ENCODE measurements at places on chromosomes 3 and 15. TPM values are rescaled to one million over a fixed set of nuclear protein-coding genes. Genes with fewer than 3 reads are reported as not detected.

DNA sequence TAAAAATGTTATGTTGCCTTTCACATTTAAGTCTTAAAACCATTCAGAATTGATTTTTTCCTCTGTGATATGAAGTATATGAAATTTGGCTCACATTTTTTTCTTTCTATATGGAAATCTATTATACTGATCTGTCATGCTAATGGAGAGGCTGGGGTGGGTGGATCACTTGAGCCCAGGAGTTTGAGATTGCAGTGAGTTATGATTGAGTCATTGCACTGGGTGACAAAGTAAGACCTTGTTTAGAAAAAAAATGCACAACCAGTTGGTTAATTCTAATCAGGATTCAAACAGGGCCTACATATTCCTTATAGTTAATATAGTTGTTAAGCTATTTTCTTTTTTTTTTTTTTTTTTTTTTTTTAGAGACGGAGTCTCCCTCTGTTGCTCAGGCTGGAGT lies 230.5 kb downstream of the MFSD1 start:
- no peak for DNase-seq

- no peak for DNase-seq
Measured at GRCh38 chr3:73874606-73875369, 250.0 kb upstream of the PDZRN3 start.

DNA sequence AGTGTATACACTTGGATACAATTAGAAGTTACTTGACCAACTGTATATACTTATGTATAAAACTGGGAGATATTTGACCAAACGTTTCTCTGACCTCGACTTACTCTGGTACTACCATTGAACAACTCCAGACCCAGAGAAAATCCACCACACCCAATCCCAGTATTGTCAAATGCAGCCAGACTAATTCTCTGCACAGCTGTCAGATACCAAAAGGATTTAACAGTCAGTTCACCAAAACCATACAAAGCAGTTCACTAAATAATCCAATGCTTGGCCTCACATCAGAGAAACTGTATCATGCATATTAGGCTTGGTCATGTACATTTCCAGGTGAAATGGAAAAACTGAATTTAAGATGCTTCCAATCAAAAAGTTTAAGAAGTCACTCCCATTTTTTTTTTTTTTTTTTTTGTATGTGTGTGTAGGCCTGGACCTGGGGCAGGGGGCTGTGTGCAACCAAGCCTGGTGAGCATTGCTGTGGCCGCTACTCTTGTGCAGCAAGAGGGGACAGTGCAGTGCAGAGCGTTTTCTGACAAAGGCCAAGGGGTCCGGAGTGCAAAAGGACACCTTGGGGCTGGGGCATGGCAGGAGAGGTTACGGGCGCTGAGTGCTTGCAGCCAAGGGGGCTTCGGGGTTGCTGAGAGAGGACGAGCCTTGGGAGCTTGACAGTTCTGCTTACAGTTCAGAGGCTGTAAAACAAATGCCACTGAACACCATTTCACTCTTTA lies 1.4 kb downstream of the TOMM70 start:
- no peak for DNase-seq

DNA sequence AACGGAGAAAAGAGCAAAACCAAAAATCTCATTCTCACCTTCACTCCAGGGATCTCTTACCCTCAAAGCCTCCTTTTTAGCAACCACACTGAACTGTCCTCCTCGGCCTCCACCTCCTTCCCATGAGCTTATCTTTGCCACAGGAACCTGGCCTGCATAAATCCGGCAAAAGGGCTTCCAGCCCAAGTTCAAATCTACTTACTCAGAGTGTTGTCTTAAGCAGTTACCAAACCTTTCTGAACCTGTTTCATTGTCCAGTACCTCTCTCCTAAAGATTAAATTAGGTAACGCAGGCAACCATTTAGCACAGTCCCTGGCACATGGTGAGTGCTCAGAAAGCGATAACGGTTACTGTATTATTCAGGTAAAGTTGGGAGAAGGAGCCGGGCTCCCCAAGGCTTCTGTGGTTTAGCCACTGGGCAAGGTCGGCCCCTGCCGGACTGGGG lies 777 bp downstream of the CIB1 start:
- no peak for DNase-seq

GRCh38 chr15:58249646-58250312 lies 111.6 kb downstream of the AQP9 start:
- DNase-seq = no peak

DNA sequence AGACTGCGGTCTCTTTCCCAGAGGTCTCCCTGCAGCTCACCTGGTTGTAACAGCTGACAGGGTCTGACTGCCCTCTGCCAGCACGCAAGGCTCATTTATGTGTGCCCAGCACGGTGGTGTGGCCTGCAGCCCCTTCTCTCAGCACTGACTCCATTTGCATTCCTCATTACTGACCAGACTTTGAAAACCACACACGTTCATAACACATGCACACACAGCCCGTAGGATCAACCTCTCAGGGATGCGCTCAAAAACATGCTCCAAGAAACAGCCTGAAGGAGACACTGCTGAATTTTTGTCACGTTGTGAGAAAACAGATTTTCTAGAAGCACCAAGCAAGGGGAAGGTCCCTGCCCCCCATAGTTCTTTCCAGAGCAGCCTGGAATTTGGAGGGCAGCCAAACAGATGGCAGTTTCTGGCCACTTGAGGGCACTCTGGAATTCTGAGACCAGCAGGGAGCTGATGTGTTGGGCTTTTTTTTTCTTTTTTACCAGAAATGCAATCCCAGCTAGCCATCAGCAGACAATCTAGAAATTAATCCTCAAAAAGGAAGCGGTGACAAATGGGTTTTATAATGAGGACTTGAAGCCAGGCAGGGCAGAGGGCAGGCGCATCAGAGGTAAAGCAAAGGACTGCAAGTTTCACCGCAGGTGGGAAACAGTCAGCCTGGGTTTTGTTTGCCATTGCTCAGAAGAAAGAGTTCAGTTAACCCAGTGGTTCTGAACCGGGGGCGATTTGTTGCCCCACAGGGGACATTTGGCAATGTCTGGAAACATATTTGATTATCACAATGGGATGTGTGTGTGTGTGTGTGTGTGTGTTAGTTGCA lies 170.5 kb upstream of the PROK2 start:
- DNase-seq = no peak

DNA sequence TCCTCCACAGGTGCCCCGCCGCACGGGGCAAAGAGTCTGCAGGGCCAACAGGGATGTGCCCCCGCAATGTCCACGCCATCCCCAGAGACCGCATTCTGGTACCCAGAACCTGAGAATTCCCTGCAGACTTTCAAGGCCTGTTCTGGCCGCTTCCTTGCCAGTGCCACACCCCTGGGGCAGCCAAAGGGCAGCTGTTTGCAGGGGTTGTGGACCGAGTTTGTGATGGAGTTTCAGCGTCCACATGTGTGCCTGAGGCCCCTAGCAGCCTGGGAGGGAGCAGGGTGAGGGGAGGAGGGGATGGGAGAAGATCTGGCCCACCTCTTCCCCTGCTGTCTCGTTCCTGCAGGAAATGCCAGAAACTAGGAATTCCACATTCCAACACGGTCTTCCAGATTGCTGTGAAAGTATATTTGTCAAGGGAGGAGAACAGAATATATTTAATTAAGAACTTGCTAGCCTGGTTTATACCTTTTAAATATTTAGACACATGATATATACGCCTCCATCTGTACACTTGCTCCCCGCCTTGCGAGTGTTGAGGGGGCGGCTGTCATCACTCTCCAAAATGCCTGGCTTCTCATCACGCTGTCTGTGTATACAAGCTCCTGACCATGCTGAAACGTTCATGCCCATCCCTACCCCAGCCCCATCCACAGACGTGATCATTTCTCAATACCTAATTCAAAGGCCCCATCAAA lies 31.1 kb upstream of the RASA2 start:
- no peak for DNase-seq

GRCh38 chr3:17602126-17602525 lies 140.3 kb downstream of the TBC1D5 start:
- DNase-seq = no peak

DNA sequence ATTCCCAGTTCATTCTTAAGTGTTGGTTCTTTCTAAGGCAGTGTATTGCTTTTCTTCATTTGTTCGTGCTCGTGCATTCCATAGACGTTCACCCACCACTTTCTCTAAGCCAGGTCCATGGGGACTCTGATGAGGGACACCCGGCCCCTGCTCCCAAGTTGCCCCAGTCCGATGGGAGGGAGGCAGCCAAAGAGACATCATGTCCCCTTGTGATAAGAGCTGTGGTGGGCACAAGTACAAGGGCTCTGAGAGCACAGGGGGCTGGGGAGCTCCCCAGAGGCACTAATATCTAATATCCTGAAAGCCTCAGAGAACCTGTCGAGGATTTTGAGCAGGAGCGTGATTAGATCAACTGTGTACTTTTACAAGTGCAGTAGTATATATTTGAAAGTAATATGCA lies 6.3 kb downstream of the SPSB4 start:
- DNase-seq = no peak

GRCh38 chr3:129855832-129856419 lies 37.6 kb downstream of the TMCC1 start:
- DNase-seq = no peak

GRCh38 chr15:41899854-41900442 lies 6.1 kb upstream of the SPTBN5 start:
- DNase-seq = no peak

Gene VPS18
- 22.8 TPM for total RNA-seq

Gene KIF9
- 8.2 TPM for total RNA-seq

DNA sequence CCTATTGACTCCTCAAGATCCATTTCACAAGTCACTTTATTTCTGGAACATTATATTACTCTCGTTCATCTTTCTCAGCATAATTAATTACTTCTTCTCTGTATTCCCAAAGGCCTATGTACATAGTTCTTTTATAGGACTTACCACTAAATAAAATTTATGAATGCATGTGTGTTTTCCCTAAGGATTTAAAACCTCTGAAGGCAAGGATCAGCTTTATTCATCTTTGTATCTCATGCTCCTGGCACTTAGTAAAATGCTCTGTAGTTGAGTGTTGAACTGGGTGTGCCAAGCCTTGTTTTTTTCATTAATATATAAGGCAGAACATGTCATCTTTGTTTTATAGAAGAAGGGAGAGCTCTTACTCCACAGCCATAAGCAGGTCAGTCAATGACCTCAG lies 194.1 kb upstream of the ZPLD1 start:
- DNase-seq = no peak

GRCh38 chr15:77569729-77570125 lies 63.0 kb downstream of the LINGO1 start:
- no peak for DNase-seq

Gene CILP
- total RNA-seq = 0.08 TPM

- no peak for DNase-seq
Measured at GRCh38 chr3:32240159-32240545, 1.7 kb downstream of the CMTM8 start.

Gene RLBP1
- 0.48 TPM for total RNA-seq

- no peak for DNase-seq
Measured at GRCh38 chr3:44659434-44659833, 10.9 kb downstream of the ZNF35 start.

- peak; percentile 34 for DNase-seq
Measured at GRCh38 chr15:79051941-79052731, 38.4 kb downstream of the RASGRF1 start.

Gene NPAP1
- not detected for total RNA-seq

Gene MUC4
- total RNA-seq = 0.19 TPM

DNA sequence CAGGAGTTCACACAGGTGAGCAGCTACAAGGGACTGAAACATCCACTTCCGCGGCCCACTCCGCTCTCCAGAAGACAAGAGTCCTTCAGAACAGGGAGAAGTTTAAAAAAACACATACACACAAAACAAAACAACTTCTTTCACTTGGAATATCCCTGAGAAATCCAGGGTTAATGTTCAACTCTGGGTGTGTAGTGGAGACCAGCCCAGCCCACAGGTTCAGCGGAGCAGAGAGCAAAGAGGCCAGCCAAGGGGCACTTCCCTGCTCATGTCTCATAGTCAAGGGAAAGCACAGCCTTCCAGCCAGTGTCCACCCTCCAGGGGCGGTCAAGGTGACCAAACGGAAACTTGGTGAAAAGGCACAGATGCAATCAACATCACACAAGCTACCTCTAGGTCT lies 41.6 kb downstream of the WNT5A start:
- DNase-seq = no peak

GRCh38 chr3:128297401-128298138 lies 144.3 kb downstream of the EEFSEC start:
- DNase-seq = no peak

DNA sequence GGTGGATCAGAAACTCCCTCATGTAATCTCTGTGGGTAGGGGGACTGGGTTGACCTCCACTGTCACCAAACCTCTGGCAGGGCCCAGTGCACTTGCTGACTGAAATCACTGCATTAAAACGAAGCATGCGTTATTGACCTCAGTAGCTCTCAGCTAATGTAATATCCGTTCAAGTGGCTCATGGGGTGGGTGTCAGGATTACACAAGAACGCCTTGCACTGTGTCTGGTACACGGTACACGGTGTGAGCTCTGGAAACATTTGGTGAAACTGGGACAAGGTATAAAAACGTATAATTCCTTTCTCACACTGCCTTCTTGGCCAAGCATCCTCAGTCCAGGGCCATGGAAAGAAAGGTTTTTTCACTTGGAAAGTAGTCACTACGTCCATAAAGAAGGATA lies 11.9 kb downstream of the LRTM1 start:
- DNase-seq = no peak

DNA sequence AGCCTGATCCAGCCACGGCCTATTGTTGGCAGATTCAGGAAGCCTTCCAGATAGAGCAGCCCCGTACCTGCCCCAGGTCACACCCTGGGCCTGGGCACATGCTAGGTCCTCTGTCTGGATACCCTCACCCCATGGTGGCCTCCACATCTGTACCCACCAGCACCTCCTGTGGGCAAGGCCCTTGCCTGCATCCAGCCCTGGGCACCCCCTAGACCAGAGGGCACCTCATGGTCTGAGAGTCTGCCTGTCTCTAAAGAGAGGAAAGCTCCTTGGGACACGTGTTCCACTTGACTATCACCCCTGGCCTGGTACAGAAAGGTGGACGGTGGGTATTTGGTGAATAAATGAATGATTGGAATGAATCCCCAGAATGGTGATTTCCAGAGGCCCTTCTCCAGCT lies 8.9 kb upstream of the COMMD4 start:
- DNase-seq = no peak

DNA sequence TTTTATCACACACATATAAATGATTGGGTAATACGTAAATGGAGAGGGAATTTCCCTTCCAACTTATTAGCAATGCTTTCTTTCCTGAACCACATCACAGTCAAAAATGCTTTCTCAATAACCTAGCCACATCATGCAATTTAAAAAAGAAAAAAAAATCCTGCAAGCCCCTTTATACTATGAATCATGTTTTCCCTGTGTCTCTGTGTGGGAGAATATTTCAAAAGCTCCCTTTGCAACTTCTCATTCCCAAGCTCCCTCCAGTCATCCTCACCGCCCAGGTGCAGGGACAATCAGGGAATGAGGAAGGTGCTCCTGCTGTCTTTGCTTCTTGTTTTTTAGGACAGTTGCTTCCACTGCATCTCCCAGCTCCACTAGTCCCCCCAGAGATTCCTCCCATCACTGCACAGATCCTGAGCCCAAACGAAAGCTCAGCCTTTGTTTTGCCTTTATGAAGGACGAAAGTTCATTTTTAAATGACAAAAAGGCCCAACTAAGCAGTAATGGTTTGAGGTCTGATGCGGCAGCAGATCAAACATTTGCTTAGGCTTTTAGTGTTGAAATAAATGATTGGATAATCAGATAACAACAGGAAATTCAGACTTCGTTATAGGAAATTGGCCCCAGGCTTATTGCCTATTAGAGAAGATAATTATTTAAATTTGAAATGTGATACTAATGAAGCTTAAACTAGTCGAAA lies 47.8 kb upstream of the ADGRG7 start:
- no peak for DNase-seq

- no peak for DNase-seq
Measured at GRCh38 chr15:61661791-61662190, 398.5 kb downstream of the VPS13C start.

All from natural killer cell treated with Interleukin-12 subunit alpha and Interleukin-12 subunit beta and Interleukin-15 and Interleukin-18, amount 100 ng/mL, for 72 hours (primary cell).